ENCODE measurements at places on chromosomes 2 and 18.

GRCh38 chr2:37154785-37155184 is 2.0 kb downstream of the EIF2AK2 start:
- DNase-seq, result no peak

DNA sequence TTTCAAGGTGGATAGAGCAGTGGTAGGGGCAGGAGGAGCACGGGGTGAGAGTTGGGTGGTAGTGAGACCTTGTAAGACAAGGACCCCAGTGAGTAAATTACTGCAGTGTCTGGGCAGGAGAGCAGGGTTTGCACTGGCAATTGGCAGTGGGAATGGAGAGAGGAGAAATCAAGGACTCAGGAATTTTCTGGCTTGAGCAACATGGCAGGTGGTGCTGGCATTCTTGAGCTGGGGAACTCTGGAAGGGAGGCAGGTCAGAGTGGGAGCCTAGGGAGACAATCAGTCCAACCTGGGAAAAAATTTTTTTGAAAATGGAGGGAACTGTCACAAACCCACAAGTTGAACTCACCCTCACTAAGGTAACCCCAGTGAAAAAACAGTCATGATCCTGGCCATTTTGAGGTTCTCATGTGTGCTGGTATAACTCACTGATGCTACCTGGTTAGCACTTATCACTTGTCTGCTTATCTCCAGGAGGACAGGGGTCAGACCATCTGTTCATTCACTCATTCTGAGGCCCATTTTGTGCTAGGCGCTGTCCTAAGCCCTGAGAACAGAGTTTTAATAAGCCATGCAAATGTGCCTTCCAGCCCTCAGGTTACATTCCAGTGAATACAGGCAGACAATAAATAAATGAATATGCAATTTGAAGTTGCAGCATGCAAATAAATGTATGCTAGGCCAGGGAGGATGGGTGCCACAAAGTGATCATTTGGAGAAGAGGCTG is 92.2 kb upstream of the SEC11C start:
- peak; percentile 68 for DNase-seq

- DNase-seq, result peak; percentile 18
Measured at GRCh38 chr18:36402765-36403396, 105.4 kb downstream of the FHOD3 start.

- no peak for DNase-seq
Measured at GRCh38 chr2:177589186-177589585, 196.6 kb downstream of the AGPS start.

DNA sequence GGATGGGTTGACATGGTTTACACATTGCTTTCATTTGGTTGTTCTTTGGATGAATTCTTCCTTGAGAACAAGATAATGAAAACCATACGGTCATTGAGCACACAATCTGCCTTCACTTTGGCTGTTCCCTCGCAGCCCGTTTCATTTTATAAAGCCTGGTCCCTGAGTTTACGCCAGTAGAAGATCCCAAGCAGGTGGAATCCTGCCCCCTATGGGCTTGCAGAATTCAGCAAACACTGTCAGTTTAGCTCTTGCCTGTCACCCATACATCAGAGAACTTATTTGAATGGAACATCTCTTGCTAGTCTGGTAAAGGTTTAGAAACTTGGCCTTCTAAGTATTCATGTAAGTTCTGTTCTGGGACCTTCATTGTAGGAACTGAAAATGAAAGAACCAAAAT is 666.4 kb upstream of the ZEB2 start:
- no peak for DNase-seq

DNA sequence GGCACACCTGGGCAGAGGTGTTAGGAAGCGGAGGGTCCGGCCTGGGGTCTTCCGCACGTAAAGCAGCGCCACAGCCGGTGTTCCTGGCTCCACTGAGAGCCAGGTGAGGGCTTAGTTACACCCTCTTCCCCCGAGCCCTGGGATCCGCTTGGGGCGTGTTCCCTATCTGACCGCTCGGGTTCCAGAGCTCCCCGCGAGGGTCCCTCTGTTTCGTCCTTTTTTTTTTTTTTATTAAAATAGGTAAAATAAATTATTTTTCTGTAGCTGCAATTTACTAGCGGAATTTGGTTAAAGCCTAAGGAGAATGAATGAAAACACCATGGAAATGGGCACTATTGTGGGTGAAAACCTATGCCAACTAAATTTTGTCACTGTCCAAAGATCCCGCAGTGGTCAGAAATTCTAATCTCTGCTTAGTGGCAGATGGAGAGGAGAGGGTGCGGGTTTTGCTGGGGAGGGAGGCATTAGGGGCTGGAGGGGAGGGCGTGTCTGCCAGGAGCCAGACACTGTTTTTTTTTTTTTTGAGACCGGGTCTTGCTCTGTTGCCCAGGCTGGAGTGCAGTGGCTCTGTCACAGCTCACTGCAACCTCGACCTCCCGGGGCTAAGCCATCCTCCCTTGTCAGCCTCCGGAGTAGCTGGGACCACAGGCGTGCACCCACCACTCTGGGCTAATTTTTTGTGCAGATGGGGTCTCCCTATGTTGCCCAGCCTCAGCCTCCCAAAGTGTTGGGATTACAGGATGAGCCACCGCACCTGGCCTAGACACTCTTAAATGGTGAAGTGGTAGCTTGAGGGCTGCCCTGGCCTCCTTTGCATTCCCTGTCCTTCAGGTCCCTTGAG is 834 bp downstream of the PDCL3 start:
- peak; percentile 75 for DNase-seq

DNA sequence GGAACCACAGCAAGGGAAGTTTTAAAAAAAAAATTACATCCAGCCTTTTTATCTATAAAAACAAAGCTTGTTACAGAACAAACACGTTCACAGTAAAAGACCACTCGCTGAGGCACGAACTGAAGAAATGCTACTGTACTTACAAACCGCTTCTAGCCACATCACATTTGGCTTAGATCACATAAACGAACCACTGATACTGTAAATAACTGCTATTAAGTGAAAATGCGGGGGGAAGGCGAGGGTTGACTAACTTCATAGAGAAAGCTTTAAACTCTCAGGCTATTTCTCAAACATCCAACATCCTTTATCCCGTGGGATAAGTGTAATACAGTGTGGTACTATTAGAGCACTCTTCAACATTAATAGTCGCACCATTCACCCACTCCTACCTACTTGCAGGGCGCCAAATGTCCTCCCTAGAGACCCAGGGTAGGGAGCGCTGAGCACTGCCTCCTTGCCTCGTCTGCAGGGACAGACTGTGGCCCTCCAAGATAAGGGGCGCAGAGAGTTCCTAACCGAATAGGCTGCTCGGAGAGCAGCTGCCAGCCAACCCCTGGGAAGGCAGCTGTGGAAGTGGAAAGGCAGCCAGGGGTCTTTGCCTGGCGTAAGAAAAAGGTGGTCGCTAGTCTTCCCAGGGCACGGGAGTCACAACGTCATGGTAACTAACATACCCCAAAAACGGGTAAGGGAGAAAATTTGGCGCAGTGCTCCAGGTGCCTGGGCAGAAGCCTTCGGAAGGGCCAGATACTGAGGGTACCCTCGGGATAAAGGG is 854 bp downstream of the GPR155 start:
- DNase-seq, result peak; percentile 33

- DNase-seq, result no peak
Measured at GRCh38 chr2:134412639-134412999, 158.7 kb downstream of the MGAT5 start.

- peak; percentile 84 for DNase-seq
Measured at GRCh38 chr2:5285872-5286769, 406.1 kb upstream of the SOX11 start.

GRCh38 chr2:42435628-42436027 is 58.2 kb downstream of the KCNG3 start:
- no peak for DNase-seq

GRCh38 chr2:208033701-208034502 is 8.6 kb upstream of the PLEKHM3 start:
- DNase-seq, result peak; percentile 68

GRCh38 chr2:133417415-133417814 is 150.8 kb downstream of the NCKAP5 start:
- DNase-seq, result no peak

DNA sequence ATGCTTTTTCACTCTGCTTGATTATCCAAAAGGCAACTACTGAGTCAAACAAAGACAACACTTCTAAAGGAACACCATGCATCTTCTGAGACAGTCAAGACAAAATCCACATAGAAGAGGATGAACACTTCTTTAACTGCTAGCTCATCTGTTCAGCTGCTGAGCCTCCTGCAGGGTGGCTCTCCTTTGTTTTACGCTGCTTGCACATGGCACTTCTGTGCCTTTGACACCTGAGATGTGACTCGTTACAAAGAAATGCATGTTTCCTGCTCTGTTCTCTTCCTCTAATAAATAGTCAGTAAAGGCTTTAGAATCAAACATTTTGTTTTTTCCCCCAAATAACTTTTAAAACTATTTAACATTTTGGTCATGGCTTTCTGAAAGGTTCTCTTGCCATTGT is 1129.4 kb downstream of the TDRD15 start:
- DNase-seq, result no peak

DNA sequence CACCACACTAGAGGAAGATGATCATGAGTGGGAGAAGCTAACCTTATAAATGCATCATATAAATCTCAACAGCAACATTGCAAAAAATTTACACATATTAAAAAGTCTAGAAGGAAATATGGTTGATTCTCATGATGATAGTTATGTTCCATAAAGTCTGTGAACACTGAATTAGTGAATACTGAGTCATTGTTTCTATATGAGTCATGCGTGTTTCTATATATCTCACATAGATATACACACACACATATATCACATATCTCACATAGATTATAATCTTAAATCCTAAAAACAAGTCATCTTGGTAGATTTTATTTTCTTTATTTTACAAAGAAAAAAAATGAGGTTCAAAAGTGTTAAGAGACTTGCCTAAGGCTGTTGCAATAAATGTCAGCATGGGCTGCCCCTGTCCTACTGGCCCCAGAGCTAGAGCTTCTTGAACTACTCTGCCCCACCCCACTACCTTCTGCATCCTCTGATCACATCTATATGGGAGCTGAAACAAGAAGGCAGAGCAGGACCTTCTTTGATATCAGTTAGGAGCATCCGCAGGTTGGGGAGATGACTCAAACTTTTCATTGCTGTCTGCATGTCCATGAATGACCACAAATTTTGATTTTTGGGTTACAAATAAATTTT is 81.8 kb upstream of the ADAM23 start:
- no peak for DNase-seq
